RCC 7860 (cell line): ENCODE measurements at places on chromosomes 3 and 15.
A peak's percentile ranks its signal among the peaks of the same experiment; 100 is the strongest.

GRCh38 chr3:98745718-98746117 is 17.4 kb upstream of the ST3GAL6 start:
- DNase-seq: no peak

DNA sequence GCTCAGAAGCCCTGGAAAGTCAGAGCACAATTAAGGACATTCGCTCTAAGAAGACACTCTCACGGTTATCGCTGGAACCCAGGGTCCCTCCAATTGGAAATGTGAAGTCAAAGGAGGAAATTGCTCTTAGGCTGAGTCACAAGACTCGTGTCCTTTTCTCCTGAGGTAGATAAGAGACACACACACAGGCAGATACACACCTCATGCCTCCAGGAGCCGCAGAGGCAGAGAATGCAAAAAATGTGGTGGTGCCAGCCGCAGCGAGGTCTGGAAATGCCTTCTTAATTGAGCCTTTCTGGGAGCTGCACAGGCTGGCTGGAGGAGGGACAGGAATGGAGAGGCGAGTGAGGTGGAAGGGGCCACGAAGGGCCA is 189.3 kb downstream of the OPA1 start:
- peak; percentile 94 for DNase-seq

DNA sequence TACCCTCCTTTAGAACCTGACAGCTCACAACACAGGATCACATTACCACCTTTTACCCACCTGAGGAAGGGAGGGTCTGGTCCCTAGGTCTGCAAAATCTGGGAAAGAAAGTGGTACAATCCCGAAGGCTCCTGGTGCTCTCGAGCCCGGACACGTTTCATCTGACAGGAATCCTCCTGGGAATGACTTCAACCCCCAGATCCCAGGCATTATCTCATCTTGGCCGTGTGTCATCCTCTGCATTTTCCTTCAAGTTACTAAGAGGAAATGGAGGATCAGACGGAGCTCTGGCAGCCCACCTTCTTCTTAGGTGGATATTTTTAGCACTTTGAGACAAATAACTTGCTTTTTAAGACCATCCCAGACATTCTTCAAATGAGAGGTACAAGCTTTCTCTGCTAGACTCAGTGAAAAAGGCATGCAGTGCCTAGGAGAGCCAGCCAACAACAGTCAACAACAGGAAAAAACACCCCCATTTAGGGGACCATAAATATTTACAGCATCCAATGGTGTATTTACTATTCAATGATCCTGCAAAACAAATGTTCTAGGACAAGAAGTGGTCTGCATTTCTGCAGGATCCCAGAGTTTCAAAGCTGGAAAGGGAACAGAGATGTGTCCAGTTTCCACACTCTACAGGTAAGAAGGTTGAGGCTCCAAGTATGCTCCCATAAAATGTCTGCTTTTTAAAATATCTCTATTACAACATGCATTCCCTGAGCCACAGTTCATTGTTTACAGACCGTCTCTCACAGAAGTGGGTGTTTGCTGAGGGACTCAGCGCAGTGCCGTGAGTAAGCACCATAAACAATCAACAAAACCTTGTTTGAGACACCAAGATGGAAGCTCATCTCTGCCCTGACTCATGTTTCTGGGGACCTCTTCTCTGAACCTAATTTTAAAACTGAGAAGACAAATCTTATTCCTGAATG is 38.3 kb upstream of the ARHGEF3 start:
- DNase-seq: peak; percentile 65

DNA sequence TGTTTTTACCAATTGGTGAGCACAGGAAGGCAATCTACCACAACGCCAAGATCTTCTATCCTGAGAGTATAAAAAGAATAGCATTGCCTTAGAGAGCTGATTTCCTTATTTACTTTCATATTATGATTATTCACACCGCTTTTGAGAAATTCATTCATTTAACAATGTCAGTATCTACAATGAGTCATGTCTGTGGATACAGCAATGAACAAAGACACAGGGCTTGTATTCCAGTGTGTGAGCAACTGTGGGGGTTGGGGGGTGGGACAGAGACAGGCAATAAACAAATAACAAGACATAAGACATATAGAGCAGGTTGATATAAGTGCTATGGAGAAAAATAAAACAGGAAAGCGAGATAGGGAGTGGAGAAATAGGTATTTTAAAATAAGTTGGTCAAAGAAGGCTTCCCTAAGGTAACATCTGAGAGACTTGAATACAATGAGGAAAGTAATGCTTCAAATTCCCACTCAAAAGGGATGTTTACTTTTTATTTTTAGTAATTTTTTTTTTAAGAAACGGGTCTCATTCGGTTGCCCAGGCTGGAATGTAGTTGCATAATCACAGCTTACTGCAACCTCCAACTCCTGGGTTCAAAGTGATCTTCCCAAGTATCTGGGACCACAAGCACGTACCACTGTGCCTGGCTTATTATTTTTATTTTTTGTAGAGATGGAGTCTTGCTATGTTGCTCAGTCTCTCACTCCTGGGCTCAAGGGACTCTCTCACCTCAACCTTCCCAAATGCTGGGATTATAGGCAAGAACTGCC is 45.7 kb downstream of the PGBD4 start:
- no peak for DNase-seq

DNA sequence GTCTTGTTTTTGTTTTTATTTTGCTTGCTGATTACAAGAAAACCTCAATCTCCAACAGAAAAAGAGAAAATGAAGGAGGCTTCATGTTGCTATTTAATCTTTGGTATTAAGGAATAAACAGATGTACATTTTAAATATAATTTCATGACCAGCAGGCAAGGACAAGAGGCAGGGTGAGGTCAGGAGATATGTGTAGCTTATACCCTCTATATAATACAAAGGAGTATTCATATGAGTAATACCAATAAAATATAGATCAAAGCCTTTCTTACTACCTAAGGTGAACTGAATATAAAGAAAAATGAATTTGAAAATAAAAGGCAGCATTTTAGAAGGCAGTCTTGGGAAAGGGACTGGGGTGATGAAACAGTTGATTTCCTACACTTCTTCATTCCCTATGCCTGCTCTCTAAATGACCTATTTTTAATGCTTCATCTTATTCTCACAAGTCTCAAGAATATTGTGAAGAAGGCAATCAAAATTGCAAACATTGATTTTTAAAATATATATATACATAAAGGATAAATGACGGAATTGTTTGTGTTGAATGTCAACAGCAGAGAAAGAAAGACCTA is 8.6 kb upstream of the CBLB start:
- no peak for DNase-seq

DNA sequence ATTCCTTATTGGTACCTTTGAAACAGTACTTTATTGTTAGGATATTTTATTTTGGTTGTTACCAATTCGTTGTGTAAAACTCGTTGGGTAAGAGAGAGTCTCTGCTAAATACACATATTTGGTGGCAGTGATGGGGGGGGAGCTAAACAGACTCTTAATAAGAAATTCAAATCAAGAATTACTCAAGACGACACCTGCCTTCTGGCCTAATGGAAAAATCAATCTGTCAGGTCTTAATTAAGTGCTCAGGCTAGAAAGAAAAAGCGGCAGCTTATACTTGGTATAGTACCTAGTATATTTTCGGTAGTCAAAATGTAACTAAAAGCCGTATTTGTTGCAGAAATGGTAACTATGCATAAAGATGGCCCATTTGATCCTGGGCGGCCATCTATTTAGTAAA is 18.2 kb downstream of the FOXP1 start:
- DNase-seq: no peak

DNA sequence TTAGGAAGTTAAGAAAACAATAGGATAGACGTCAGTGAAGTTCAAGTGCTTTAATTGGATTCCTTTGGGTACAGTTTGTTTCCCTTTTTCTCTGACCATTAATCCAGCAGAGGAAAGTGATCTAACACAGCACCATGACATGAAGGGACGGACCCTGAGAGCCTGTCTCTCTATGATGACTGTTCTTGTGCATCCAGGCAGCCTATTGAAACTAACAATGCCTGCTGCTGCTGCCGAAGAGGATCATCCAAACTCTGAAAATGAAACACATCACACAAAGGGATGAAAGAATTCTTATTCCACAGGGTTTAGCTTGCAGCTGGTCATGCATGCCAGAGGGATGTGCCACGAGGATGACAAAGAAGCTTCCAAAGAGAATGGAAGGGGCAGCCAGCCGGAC is 75.5 kb downstream of the ZBTB20 start:
- DNase-seq: no peak

DNA sequence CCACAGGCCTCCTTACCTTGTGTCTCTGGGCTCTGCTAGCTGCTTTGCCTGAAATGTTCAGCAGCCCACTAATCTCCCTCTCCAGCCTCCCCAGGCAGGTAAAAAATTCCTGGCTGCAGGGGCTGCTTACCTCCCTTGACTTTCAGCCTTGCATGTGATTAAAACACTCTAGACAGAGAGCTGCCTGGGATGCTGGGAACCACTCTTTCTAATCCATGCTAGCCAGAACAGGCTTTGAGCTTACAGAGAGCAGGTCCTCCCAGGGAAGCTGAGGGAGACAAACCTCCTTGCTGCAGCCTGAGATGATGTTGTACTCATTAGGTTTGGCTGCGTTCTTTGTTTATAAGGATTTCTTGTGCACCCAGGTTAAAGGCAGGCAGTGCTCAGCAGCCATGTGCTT is 33.7 kb upstream of the LIPC start:
- DNase-seq: no peak

GRCh38 chr3:136862617-136863322 is 762 bp downstream of the NCK1 start:
- DNase-seq: peak; percentile 47

DNA sequence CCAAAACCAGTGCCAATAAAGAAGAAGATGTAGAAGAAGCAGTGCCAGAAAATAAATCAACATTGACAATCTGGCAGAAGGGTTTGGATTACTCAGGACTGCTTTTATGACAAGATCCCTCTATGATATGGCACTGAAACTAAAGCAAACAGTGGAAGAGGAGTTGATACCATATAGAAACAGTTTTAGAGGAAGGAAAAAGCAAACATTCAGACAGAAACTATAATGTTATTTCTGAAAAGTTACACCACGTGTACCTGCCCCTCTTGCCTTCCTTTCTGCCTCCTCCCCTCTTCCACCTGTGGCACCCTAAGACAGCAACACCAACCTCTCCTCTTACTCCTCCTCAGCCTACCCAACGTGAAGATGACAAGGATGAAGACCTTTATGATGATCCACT is 63.0 kb downstream of the SFMBT1 start:
- no peak for DNase-seq

DNA sequence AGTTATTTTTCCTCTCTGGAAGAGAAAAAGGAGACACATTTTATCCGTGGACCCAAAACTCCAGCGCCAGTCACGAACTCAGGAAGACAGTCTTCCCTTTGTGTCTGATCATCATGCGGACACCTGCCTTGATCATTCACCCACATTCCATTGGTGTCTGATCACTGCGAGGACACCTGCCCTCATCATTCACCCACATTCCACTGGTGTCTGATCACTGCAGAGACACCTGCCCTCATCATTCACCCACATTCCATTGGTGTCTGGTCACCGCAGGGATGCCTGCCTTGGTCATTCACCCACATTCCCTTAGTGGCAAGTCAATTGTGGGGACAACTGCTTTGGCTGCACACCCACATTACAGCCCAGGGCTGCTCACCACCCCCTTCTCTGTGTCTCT is 148.9 kb downstream of the ROBO1 start:
- peak; percentile 75 for DNase-seq

GRCh38 chr15:68589783-68590710 is 11.3 kb downstream of the CORO2B start:
- DNase-seq: no peak

GRCh38 chr3:120244834-120245225 is 40.2 kb downstream of the GPR156 start:
- no peak for DNase-seq

DNA sequence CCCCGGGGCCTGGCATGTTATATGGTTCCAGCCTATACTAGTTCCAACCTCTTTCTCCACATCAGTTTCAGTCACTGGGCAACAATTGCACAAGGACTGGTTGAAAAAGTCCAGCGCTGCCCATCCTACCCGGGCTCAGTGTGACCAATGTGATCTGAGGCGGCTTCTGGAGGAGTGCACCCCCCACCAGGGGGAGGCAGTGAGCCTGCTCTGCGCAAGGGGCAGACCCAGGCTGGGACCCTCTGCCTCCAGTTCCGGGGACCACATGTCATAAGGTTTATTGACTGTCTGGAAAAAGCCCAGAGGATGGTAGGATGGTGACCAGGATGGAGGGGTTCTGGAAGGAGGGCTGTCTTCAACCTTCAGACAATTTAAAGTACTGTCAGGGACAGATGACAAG is 25.6 kb upstream of the NR2E3 start:
- DNase-seq: no peak

DNA sequence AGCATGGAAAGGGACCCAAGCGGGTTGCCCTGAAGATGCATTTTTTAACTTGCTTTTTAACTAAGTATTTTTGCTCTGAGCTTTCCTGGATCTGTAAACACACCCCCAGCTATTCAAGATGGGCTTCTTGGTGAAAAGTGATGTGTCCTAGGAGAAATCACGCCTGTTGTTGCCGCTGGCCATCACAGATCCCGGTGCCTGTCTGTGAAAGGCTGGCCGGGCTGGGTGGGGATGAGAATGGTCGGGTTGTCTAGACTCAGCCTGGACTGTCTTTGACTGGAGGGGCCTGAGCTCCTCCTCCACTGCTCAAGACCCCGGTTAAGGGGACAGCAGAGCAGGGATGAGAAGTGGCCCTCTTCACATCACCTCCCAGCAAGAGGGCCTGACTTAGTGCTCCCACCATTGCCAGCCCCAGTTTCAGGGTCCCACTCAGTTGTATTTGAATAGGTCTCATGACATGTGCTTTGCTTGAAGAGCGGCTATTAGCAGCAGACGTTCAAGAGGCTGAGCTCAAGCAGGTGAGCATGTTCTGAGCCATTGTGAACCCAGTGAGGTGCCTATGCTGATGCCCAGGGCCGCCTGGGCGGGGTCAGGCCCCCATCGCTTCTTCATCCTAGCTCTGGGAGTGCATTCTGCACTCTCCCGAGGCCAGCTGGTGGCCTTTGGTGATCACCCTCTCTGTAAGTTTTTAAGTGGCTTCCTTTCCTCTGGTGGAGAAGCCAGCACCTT is 79.9 kb downstream of the IGF1R start:
- DNase-seq: no peak

DNA sequence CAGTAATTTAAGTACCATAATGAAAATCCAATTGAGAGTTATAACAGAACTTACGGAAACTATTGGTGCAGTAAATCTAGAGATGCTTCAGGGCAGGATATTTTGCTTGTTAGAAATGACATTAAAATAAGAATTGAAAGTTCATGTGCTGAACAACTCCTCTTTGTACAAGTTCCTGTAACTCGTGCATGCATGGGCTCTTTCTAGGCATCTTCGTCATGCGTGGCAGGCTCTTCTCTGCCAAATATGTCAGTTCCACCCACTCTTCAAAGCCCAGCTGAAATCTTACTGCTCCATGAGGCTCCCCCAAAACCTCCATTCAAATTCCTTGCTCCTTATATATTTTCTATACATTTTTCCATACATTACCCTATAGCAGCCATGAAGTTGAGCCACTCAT is 48.7 kb downstream of the FBN1 start:
- no peak for DNase-seq

DNA sequence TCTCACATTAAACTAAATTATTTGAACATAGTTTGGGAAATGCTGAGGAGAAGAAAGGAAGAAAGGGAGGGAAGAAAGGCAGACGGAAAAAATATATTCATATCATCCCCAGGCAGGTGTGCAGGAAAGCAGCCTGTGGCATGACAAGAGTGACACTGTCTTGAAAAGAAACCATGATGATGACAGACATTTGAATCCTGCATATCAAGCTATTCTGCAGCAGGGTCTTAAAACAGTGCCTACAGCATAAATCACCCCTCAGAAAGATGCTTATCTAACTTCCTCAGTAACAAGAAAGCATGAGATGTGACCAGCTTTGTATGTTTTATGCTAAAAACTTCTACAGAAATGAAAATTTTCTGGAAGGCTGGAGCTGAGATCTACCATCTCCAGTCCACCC is 144.5 kb upstream of the GRM7 start:
- no peak for DNase-seq
